Stimulated activated CD4-positive, alpha-beta T cell treated with anti-CD3 and anti-CD28 coated beads, TNF-alpha, amount 100 ng/mL, for 1 hour (primary cell): ENCODE measurements at places on chromosomes 7 and 10.

GRCh38 chr10:69425511-69426298, 9.0 kb upstream of the TACR2 start:
- DNase-seq: no peak

DNA sequence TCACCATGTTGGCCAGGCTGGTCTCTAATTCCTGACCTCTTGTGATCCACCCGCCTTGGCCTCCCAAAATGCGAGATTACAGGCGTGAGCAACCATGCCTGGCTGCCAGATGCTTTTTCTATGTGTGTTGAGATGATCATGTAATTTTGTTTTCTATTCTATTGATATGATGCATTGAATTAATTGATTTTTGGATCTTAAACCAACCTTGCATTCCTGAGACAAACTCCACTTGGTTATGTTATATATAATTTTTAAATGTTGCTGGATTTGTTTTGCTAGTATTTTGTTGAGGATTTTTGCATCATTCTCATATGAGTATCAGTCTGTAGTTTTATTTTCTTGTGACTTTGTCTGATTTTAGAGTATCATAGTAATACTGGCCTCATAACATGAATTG, 192.8 kb downstream of the ADK start:
- DNase-seq: no peak

- no peak for DNase-seq
These were observed 177.6 kb upstream of the NAMPT start for GRCh38 chr7:106462365-106462859.

GRCh38 chr7:33760834-33761233, 144.5 kb upstream of the BMPER start:
- DNase-seq: no peak

DNA sequence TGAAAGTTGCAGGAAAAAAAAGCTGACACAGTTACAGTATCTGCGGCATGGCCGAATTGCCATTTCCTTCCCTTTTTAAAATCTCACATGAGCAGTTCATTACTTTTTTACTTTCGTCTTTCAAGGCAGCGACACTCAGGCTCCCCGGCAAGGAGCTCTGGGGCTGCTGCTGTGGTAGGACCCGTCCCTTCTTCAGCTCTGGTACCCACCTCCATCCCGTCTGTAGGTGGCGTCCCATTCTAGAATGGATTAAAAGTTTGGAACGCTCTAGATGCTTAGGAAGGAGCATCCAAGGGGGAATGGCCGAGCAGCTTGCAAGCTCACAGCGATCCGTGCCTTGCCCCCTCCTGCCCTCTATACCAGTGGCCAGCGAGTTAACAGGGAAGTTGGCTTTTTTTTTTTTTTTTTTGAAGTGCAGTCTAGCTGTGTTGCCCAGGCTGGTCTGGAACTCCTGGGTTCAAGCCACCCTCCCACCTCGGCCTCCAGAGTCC, 22.8 kb upstream of the TTYH3 start:
- no peak for DNase-seq

DNA sequence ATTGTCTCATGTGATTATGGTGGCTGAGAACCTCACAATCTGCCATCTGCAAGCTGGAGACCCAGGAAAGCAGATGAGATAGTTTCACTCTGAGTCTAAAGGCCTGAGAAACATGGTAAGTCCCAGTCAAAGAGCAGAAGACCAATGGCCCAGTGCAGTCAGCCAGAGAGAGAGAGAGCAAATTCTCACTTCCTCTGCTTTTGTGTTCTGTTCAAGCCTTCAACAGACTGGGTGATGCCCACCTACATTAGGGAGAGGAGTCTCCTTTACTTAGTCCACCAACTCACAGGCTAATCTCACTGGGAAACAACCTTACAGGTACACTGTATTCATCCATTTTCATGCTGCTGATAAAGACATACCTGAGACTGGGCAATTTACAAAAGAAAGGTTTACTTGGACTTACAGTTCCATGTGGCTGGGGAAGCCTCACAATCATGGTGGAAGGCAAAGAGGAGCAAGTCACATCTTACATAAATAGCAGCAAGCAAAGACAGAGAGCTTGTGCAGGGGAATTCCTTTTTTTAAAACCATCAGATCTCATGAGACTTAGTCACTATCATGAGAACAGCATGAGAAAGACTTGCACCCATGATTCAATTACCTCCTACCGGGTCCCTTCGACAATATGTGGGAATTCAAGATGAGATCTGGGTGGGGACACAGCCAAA, 4.7 kb upstream of the FRMPD2 start:
- no peak for DNase-seq

- no peak for DNase-seq
These were observed 17.9 kb downstream of the TES start for GRCh38 chr7:116228241-116228640.

DNA sequence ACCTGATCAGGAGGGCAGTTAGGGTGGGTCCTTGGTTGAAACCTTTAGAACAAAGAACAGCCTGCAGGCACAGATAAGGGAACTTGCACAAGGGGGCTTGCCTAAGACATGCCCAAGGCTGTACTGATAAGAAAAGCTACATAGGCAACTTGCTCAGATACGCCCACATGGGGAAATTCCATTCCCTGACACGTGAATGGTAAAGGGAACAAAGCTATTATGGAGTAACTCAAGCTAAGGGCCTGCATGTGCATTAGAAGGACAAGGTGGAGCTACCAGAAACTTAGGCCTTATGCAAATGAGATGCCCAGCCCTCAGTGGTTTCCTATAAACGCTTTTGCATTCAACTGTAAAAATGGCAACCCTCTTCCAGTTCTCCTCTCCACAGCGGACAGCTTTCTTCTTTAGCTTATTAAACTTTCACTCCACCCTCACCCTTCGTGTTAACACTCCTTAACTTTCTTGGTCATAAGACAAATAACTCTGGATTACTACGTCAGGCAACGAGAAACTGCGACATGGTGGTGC, 1192.1 kb upstream of the CELF2 start:
- DNase-seq: no peak

DNA sequence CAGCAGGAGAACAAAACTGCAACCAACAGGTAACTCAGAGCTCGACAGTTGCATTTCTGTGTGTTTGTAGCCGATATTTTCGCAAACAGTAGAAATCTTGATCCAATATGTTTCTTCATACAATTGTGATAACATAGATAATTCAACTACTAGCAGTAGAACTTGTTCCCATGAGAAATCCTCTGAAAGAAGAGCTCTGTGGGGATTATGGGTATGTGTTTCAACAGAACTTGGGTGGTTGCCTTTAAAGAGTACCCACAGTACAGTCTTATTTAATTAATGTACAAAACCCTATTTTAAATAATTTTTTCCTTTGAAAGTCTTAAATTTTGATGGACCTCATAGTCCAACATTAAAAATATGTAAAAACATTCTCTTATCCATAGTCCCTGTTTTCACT, 266.1 kb downstream of the PARD3 start:
- DNase-seq: no peak

GRCh38 chr10:69241575-69241974, 21.4 kb downstream of the HKDC1 start:
- DNase-seq: no peak

DNA sequence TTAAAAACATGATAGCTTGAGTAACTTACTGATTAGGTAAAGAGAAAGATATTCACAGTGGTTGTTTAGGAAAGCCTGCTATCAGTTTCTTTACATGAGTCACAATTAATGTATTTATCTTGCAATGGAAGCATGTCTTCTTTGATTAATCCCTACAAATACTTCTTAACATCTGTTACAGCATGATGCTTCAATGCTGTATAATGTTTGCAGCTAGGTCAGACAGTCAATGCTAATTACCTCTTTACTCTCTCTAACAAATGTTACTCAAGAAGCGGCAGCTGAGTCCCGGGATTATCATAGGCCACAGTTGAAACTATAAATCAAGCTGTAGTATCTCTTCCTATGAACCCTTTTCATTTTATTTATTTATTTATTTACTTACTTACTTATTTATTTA, 33.2 kb downstream of the ACBD5 start:
- no peak for DNase-seq

DNA sequence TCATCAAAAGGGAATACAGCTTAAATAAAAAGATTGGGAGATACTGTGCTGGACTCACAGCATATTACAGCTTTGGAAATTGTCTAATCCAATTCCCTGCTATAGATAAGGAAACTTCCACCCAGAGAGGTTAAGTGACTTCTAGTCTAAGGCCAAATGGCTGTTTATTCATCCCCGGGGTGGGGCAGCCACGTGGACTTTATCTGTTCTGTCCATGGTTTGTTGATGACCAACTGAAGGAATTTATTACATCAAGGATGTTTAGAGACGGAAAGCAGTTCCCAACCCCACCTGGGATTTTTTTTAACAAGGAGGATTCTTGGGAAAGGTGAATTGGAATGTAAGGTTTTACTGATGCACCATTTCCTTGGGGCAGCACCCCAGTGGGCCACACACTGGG, 88.6 kb downstream of the ATXN7L1 start:
- DNase-seq: no peak

DNA sequence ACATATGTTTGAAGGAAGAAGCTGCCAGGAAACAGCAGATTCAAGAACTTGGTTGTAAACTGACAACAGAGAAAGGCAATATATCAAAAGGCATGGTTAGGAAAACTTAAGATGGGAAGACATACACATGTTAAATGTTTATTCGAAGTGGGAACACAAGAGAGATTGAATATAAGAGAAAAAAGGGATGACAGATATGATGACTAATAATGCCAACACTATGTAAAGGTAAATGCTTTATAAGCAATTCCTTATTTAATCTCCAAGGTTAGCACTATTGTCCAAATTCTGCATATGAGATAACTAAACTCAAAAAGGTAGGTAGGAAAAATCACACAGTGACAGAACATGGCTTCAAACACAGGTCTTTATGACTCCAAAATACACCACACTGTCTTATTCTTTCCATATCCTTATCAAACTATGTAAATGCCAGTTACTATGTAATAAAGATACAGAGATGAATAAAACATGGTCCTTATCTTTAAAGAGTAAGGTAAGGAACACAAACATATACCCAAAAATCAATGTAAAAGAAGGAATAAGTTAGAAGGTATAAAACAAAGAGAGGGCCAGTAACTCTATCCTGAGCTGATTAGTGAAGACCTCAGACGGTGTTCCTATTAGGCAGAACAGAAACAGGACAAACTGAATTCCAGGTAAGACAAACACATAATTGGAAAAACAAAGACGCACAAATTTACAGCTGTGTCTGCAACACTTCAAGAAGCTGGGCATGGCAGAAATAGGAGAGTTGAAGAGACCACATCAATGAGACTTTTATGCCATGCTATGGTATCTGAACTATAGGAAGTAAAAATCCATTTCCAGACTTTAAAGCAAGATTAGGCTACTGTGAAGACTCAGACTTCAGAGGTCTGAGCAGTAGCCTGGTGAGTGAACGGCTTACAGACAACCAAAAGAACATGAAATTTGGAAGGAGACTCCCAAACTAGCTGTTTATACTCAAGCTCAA, 56.1 kb downstream of the ABI1 start:
- no peak for DNase-seq

DNA sequence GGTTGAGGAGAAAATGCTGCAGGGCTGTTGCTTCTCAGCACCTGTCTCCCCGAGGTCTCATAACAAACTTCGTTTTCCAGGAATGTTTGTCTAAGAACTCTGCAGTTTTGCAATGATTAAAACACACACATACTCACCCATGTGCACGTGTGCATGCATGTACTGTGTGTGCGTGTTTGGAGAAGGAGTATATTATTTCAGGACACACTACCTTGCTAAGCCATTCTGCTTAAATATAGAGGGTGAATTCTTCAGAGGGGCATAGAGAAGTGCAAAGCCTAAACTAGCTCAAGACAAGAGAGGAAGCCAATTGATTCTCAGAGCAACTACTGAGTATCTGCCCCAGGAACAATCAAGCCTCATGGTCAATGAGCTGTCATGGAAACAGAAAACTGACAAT, 298.4 kb upstream of the MGMT start:
- no peak for DNase-seq

DNA sequence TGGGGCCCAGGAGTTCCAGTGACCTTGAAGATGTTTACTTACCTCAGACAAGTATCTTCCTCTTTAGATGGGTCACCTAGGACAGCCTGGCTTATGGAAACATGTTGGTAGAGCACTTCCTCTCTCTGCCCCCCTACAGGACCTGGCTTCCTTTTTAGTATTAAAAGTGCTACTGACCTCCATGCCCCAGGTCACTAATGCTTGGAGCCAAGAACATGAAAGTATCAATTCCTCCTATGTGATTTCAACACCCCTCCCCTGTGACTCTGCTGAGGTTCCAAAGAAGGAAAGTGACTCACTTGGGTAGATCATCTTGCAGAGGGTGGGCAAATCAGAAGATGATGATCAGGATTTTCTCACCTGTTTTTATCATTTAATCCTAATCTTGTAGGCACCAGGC, 125.3 kb upstream of the CCDC6 start:
- DNase-seq: no peak

DNA sequence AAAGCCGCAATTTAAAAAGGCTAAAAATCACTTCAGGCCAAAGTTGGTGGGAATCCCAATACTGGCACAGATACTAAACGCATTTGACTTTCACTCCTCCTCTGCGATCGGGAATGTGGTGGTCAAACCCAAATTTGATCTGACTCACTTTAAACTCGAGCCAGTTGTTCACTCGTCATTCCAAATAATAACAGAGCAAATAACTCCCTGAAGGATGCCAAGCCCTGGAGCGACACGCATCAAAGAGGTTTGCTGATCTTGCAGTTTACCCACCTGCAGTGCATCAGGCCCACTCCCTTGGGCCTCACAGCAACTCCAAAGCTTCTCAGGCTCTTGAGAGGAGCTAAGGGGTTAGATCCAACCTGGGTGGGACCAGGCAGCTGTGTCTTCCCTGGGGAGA, 12.2 kb downstream of the PTN start:
- no peak for DNase-seq

DNA sequence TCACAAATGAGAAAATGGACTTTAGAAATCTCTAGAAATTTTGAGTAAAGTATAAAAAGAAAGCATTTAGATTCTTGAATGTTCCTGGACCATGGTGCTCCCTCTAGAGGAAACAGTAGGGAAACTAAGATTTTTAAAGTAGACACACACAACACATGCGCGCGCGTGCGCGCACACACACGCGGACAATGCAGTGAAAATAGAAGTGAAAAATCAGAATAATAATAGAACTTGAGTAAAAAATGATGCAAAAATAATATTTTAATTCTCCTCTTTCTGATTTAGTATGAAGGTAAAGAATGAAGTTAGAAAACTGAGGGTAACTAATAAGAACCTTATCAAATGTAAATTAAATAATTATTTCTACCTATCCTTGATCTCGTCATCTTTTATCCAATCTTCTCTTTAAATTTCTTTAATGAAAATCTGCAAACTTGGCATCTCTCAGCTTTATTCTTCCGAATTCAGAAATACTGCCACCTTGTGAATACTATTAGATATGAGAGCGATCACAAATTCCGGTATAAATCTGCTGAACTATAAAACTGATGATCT, 117.0 kb upstream of the AMPH start:
- DNase-seq: no peak

GRCh38 chr7:38822549-38822948, 86.4 kb downstream of the VPS41 start:
- DNase-seq: no peak

GRCh38 chr7:34396437-34397064, 261.5 kb upstream of the NPSR1 start:
- DNase-seq: no peak

GRCh38 chr10:79436066-79436849, 9.2 kb downstream of the ZCCHC24 start:
- DNase-seq: no peak
